ENCODE measurements at places on chromosomes 5 and 9. TPM values are rescaled to one million over a fixed set of nuclear protein-coding genes. Genes with fewer than 3 reads are reported as not detected.

DNA sequence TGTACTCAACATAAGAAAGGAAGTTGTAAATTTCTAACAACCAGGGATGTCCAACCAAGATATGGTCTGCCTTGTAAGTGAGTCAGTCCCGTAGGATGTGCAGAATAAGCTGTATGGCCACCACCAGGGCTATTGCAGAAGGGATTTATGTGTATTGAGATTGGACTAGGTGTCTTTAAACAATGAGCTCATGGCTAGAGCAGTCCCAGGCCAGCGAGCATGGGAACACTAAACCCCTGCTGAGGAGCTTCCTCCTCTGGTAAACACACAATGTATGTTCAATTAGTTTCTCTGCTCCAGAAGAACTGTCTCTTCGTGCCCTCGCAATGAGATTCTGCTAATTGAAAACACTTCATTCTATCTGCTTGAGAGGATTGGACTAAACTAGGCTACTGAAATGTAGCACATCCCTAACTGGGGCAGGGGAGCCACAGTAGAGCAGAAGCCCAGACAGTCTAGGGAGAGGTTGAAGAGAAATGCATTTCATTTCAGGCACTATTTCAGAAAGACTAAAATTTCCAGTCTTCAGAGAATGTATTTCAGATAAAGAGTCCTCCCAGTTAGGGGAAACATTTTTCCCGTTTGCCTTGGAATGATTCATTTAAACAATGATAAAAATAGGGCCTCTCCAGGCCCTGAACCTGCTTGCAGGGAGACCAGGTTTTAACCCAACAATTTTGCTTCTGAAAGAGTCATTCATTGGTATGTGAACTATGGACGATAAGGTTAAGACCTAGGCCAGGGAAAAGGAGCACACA is 154.7 kb downstream of the FAM114A2 start:
- DNase-seq, result no peak

The PCDHGB4 gene
- total RNA-seq, result 0.21 TPM

- peak; percentile 36 for DNase-seq
These were observed 423 bp upstream of the ABCA2 start for GRCh38 chr9:137028263-137029057.

- no peak for DNase-seq
These were observed 20.8 kb downstream of the SNCAIP start for GRCh38 chr5:122332599-122333555.

DNA sequence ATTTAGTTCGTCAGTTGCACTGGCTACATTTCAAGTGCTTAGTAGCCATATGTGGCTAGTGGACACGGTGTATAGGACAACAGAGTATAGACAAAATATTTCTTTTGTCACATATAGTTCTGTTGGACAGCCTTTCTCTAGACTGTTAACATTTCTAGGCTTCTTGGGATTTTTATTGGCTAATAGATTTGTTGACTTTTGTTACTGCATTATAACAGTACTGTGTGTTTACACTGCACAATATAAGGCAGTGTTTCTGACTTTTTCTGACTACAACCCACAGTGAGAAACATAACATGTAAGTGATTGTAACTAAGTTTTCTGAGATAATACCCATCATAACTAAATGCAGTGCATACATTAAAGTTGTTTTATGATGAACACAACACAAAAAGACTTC is 11.3 kb downstream of the FBXO38 start:
- DNase-seq, result no peak

The CMYA5 gene
- total RNA-seq, result 0.02 TPM

GRCh38 chr5:176540956-176541337 is 3.7 kb upstream of the RNF44 start:
- no peak for DNase-seq

DNA sequence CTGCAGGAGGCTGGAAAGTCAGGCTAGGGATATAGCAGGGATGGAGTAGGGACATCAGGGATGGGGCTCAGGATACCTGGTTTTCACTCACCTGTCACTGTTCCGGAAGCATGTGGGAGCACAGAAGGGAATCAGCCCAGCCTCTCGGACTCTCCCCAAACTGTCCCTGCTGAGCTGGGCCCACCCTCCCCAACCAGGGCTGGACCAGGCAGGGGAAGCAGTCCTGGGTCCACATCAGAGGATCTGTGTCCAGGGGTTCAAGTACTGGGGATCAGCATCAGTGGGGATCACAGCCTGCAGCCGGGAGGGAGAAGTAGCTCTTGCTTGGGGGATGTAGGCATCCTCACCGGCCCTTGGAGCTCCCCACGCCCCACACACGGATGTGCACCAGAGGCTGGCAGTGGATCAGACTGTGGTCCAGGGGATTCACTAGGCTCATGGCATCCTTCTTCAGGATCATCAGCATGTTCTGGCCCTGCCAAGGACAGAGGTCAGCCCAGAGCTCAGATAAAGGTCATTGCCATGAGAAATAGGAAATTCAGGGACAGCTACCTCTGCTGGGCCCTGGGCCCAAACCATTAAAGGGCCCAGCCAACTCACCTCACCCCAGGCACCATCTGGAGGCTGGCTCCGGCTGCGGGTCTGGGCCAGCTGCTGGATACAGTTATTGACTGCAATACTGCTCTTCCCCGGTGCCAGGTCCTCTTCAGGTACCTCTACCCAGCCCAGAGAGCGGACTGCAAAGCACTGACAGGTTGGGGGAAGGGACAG is 2.5 kb downstream of the APBB3 start:
- no peak for DNase-seq

- DNase-seq, result no peak
These were observed 507.9 kb downstream of the RASEF start for GRCh38 chr9:82555031-82555430.

GRCh38 chr5:38576442-38576841 is 20.0 kb upstream of the LIFR start:
- no peak for DNase-seq

- peak; percentile 55 for DNase-seq
These were observed 19.8 kb downstream of the CORO2A start for GRCh38 chr9:98172604-98173003.

DNA sequence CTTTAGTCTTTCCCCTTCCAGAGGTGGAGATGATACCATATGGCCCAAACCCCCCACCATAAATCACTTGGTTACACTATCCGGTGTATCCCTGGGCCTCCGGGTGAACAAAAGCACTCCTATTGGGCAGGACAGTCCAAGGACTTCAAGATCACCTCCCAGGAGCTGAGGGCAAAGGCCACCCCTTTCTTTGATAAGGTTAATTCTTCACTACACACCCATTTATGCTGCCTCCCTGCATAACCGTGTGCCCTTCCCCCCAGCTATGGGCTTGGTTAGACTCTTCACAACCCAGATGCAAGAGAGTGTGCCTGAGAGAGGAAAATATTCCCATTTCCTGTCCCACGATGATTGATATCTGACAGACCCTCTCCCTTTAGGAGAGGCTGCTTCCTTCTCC is 64.8 kb upstream of the PRRC1 start:
- no peak for DNase-seq

The DMRT2 gene
- 0.77 TPM for total RNA-seq

DNA sequence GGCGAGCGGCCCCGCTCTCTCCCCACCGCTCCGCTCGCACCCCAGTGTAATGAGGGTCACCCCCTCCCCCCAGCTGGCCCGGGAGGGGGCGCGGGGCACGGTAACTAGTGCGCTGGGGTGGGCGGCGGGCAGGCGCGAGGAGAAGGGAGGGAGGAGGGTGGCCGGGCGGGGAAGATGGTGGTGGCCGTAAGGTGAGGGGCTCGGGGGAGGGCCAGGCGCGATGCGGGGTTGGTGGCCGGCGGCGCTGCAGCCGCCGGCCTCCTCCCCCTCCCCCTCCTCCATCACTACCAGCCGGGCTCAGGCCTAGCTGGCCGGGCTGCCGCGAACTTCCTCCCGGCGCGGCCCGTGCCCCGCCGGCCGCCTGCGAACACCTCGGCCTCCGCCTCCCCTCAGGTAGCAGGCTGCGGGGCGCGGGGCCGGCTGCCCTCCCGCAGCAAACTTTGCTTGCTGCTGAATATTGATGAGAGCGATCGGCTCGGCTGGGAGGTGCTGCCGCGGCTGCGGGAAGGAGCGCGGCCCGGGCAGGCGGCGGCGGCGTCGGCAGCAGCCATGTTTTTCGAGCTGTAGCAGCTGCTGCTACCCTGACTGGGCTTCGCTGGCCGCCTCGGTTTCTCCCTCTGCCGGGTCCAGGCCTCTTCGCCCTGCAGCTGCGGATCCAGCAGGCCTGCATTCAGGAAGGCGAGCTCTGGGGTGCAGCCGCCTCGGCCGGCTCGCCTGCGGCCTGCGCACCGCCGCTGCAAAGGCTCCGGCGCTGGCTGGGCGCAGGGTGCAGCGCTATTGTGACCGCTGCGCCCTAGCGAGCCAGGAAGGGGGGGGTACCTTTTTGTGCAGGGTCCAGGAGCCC is 502 bp downstream of the NSD1 start:
- no peak for DNase-seq

GRCh38 chr5:154268073-154268472 is 77.5 kb downstream of the GALNT10 start:
- DNase-seq, result no peak
